ENCODE measurements at places on chromosomes 3 and 15.

DNA sequence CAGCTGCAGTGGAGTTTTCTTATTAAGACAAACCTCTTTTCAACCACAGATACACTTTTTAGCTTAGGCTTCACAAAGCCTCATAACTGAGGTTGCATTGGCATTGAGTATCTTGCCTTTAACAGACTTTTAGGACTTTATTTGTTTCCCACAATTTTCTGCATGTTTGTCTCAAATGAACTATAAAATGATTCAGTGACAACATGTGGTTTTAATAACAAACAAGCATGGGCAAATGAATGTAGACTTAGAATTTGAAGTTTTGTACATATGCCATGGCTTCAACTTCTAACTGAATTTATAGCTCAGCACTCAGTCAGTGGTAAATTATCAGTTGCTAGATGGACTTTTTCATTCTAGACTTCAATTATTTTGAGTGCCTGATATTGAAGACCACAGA lies 101.6 kb downstream of the SLC25A26 start:
- DNase-seq: peak; percentile 30

DNA sequence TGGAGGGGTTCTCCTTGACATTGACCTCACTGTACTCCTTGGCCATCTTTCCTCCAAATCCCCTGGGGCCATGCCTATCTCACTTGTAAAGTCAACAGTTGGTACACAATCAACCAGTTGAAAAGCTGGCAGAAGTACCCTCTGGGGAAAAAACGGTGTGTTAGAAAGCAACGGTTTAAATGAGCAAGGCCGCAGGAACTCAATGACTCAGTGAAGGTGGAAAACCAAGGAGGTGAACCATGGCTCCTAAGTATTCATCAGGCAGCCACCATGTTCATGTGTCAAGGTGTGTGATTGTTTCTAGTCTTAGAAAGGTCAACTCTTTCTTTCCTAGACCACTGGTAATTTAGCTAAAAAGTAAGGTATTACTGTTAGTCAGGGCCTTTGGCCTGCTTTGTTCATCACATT lies 130.9 kb upstream of the SATB1 start:
- DNase-seq: no peak

GRCh38 chr15:100940767-100941379 lies 21.7 kb downstream of the LRRK1 start:
- no peak for DNase-seq

- DNase-seq: no peak
Measured at GRCh38 chr3:30188713-30189112, 417.7 kb upstream of the TGFBR2 start.

GRCh38 chr3:122392868-122393844 lies 9.2 kb downstream of the FAM162A start:
- DNase-seq: no peak

DNA sequence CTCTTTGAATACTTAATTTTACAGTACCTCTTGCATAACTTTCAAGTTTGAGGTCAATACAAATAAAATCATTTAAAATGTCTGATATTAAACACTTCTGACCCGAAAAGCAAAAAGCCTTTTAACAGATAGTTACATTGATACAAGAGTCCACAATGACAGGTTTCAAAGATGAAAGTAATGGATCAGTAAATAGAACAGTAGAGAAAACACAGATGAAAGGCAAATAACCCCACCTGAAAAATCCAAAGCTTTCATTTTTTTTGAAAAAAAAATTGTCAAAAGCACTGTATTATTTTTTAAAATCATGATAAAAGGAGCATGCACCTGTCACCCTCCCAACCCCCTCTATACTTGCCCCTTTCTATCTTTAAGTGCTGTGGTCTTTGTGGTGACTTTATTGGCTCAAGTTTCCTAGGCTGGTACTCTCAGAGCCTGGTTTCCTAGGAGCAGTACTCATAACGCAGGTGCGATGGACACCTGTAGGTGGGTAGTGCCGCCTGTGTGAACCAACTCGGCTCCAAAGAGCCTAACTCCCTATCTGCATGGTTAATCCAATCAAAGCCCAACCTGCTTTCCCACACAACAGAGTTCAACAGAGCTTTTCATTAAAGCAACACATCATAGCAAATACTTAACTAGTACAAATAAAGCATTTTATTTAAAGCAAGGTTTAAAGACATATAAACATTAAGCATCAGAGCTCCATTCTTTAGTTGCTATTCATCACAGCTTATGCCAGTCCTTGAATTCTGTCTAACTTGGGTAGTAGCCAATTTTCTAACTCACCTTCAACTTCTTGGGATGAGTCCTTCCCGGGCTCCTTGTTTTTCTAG lies 32.2 kb downstream of the LIPC start:
- DNase-seq: no peak

GRCh38 chr3:39208463-39209055 lies 16.2 kb upstream of the XIRP1 start:
- DNase-seq: peak; percentile 10
